Progenitor cell of endocrine pancreas (in vitro differentiated cells): ENCODE measurements at places on chromosomes 5 and 9.
A peak's percentile ranks its signal among the peaks of the same experiment; 100 is the strongest.

DNA sequence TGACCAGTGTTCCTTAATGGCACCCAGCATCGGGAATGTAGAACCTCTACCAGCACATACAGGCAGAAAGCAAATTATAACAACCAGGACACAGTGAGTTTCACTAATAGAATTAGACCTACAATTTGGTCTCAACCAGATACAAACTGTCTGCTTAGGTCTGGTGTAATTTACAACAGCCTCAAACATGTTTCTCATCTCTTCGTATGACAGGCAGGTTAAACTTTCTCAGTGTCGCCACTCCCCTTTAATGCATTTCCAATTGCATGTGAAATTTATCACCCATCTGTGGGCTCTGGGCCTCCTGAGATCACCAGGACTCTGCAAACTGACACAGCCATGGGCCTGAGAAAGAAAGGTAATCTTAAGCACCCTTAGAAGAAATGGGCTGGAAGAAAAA is 218.7 kb downstream of the DCP2 start:
- no peak for DNase-seq

GRCh38 chr5:159586921-159587320 is 256.6 kb upstream of the IL12B start:
- DNase-seq = no peak

- no peak for DNase-seq
These were observed 200.4 kb downstream of the FOXD4L6 start for GRCh38 chr9:40927851-40928802.

DNA sequence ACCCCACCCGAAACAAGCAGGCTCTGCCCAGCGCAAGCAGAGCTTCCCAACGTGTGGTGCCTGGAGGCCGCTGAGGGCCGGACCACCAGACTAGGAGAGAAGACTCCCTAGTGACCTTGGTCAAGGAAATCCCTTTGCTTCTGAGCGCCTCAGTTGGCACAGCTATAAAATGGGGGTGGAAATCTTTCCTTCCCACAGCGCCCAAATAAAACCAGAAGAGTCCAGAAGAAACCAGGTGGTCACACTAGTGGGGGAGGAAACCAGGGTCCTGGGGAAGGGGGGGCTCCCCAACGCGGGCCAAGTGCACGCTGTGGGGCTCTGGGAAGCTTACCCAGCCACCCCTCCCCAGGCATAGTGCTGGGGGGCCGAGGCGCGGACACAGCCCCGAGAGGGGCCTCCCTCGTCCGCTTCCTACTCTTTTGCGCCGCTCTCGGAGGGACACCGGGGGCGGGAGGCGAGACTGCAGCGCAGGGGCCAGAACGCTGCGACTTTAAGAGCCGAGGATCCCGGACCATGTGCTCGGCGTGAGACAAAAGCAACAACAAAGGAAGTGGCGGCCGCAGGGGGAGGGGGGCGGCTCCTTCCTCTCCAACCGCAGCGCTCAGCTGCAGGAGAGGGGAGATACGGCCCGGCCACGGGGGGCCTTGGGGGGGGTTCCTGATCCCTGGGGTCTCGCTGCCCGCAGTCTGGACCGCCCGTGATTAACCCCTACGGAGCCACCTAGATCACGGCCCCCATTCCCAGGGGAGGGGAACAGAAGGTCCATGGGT is 885 bp downstream of the RNF44 start:
- peak; percentile 62 for DNase-seq

DNA sequence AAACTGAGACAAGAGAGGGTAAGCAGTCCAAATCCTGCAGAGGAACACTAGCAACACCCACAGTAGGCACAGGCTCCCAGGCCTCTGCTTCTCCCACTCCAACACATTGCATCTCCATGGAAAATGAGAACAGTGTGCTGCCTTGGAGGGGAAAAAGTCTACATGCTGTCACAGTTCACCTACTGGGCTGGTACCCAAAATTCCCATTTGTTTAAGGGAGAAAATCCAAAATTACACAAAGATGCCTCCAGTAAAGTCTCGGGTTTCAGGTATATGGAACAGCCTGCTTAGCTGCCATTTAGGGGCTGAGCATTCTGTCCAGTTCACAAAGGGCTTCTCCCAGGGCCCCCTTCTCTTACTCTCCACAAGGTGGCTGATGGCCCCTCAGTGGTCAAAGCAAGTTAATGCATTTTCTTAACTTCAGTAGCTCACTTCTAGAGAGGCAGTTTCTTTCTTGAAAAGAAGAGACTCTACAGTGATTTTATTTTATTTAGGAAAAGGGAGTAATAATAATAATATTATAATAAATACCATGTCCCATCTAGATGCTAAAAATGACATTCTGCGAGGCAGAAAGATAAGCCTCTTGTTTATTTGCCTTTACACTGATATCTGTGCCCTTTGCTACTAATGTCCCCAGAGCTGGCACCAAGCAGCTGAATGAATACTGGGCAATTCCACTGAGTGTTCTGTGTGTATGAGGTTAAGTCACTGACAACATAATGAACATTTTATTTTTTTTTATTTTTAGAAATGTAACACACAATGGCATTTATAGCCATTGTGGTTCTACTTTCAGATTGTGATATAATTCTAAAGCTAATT is 89.4 kb downstream of the RGS7BP start:
- no peak for DNase-seq

- DNase-seq = no peak
These were observed 1.2 kb upstream of the C5orf63 start for GRCh38 chr5:127074466-127074865.

DNA sequence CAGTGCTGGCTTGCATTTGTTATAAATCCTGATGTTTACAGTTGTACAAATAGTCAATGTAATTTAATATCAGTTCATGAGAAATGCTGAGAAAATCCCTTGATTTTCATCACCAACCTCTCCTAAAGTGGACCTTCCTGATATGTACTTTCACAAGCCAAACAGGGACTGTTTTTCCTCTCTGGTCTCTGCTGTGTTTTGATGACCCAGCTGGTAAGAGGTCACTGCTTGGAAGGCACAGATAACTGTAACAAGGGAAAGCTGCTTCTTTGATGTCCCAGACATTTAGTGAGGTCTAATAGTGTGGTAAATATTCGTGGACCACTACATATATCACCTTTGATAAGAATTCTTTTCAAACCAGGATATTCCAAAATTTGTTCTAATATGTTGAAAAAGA is 68.7 kb upstream of the HAPLN1 start:
- DNase-seq = no peak

DNA sequence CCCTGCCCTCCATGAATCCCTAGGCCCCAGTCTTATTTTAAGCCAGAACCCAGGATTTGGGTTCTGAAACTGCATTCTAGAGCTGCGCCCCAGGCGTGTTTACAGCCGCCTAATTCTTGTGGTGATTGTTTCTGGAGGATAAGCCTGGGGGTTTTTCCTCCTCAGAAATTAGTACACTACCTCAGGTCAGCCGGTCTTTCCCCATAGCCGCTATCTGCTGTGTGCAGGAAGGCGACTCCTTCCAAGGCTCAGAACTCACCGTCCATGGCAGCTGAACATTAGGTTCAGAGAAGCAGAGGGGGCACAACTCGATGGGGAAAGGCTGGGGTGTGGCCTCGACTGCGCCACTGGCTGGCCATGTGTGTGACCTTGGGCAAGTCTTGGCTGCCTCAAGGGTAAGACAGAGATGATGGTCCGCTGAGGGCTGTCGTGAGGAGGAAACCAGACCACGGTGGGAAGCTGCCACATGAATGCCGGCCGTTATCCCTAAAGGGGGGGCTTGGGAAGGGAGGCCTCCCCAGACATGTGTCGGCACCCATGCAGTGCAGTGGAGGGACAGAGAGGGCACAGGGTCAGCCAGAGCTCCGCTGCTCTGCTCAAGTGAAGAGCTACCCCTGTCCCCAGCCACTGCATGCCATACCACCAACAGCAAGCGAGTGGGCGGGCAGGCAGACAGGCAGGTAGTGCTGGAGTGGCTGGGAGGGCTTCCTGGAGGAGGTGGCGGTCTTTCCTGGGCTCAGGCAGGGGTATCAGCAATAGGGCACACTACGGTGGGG is 28.9 kb downstream of the SHB start:
- no peak for DNase-seq

DNA sequence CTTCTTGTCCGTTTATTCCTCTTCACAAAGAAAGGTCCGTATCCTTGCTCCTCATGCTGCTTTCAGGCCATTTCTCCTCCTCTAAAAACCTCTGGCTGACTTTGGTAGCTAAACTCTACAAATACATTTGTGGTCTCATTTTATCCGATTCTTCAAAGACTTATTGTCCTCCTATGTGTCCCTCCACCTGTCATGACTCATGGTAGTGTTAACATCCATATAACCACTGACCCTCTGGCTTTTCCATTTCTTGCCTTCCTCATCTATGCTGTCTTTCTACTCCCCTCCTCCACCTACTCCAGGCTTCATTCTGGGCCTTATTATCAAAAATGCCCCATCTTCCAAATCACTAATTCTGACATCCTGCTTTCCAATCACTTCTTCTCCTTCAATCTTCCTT is 4.1 kb upstream of the SEMA6A start:
- DNase-seq = no peak
